CD4-positive, alpha-beta T cell treated with Interleukin-21 for 1 hour (primary cell): ENCODE measurements at places on chromosomes 3 and 15.

- no peak for DNase-seq
These were observed 250.6 kb upstream of the LYSMD4 start for GRCh38 chr15:99983886-99984286.

DNA sequence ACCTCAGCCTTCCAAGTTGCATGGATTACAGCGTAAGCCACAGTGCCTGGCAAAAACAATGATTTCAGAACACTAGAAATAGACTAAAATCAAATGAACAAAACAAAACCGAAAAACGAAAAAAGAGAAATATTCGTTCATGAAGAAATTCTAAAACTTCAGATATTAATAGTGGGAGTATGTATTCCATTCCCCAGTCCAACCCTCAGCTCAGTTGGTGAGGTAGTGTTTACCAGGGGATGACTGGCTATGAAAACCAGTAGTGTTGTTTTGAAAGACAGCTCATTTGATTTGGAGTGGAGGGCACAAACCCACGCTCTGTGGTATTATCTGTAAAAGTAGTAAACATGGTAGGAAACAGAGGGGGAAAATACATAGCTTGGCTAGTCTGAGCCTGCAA is 6.8 kb upstream of the SNRK start:
- no peak for DNase-seq

- no peak for DNase-seq
These were observed 33.7 kb downstream of the LARP6 start for GRCh38 chr15:70820214-70820613.

DNA sequence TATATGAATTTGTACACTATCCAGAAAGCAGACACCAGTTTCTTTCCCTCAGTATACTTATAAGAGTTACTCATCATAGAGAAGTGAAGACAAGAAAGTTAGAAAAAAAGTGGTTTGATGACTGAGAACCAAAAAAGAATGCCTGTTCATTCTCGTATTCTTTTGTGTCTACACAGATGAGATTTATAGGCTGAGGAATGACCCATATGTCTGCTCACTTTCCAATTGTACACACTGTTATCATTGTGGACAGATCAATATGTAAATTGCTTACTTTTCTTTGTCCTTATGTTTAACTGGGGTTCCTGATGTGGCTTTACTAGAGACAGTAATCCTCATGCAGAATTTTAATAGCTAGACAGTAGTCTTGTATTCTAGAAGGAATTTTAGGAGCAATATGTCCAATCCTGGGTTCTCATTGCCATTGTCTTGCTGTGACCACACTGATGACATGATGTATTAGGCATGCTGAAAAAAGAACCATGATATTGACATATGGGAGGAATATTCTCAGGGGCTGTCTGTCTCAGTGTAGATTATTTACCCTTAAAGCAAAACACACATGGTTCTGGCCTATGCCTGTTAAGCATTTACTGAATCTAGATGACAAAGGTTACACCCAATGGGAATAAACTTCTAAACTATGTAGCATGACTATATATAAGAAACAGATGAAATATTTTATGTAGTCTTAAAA is 669.7 kb downstream of the ROBO1 start:
- DNase-seq, result no peak

- DNase-seq, result no peak
These were observed 17.9 kb upstream of the CNOT10 start for GRCh38 chr3:32667072-32667582.

- DNase-seq, result no peak
These were observed 45.2 kb downstream of the C2CD4B start for GRCh38 chr15:62119874-62120273.

- DNase-seq, result no peak
These were observed 7.5 kb downstream of the ABTB1 start for GRCh38 chr3:127680146-127680661.

DNA sequence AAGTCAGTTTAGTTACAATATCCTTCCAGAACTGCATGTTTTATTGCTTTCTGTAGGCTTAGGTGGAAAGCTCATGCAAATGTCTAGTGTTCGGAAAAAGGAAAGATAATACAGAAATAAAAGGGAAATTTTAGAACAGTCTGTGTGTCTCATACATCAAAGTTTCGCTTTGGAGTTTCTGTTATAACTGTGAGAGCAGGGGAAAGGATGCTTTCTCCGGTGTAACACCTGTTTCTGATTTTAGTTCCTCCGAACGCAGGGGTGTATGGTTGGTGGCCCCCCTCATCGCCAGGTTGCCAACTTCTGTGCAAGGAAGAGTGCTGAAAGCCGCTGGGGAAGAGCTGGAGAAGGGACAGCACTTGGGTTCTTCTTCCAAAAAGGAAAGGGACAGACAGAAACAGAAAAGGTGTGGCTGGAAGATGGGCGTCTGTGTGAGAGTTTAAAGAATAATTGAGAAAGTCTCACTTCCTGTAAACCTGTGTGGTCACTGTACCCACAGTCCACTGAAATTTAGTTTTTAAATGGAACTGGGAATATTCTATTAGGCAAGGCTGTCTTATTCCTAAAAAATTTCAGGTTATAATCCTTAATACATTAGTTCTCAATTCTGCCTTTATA is 6.7 kb downstream of the P2RY12 start:
- no peak for DNase-seq

GRCh38 chr15:49645941-49646340 is 25.1 kb downstream of the DTWD1 start:
- no peak for DNase-seq

DNA sequence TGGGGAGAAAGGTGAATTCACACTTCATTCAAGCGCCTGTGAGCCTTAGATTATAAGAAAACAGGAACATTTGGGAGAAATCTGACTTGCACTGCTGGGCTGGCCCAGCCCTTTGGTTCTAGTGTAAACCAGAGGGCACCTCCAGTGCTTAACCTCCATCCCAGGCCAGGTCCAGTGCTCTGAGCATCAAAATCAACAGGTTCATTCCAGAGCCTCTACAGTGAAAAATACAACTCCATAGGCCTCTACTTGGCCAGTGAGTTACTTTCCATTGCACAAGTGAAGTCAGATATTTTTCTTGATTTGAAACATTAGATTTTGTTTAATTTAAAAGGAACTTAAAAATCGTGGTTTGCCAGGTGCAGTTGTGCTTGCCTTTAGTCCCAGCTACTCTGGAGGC is 3.0 kb downstream of the SNUPN start:
- no peak for DNase-seq

DNA sequence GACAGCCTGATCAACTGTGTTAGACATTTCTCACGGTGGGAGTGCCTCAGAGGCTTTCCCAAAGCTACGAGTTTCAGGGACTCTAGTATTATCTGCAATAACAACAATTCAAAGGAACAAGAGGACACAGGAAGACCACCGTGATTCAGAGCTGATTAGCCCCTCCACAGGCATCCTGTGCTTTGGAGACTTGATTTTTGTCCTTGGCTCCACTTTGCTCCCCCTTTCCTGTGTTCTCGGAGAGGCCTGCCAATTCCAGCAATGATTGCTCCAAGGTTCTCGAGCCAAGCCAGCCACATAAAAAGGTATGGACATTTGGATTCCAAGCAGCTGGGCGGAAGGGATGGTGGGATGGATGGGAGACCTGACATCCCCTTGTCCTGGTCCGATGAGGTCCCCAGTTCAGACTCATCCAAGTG is 14.3 kb downstream of the EHD4 start:
- no peak for DNase-seq

GRCh38 chr3:9695345-9695744 is 8.3 kb upstream of the CPNE9 start:
- DNase-seq, result no peak
